AG04450 (cell line): ENCODE measurements at places on chromosomes 2 and 18.

GRCh38 chr18:49560624-49561288 lies 1.1 kb upstream of the LIPG start:
- DNase-seq, result no peak

- no peak for DNase-seq
Observed at GRCh38 chr2:2717406-2717805, 386.3 kb upstream of the MYT1L start.

GRCh38 chr2:235098269-235098668 lies 146.5 kb downstream of the SH3BP4 start:
- DNase-seq, result no peak

DNA sequence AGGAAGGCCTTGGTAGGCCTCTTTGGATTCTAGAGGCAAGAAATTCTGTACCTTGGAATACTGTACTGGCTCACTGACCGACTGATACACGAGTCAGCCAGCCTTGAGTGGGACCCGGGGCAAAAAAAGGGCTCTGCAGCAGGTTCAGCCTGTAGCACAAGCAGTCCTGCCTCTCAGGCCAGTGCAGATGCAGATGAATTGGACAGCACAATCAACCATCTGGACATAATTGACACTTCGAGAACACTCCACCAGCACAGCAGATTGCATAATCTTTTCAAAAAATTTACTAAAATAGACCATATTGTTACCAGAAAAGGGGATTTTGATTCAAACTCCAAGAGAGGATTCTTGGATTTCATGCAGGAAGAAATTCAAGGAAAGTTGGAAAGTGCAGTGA lies 241.6 kb downstream of the RPIA start:
- DNase-seq, result no peak

DNA sequence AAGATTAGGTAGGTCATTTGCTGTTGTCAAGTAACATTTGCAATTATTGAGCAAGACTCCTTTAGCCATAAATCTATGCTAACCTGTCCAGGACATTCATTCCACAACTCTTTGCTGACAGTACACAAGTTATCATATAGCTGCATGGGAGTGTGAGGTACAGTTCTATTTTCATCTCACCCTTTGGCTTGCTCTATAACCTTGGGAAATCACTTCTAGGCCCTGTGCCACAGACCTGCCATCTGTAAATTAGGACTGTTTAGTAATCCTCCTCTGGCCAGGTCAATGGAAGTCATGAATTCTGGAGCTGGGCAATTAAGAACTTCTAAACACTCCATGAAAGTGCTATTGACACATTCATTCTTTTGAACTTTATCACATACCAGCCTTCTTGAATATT lies 34.6 kb upstream of the PAIP2B start:
- no peak for DNase-seq

- no peak for DNase-seq
Observed at GRCh38 chr2:174120346-174120745, 128.0 kb downstream of the OLA1 start.

DNA sequence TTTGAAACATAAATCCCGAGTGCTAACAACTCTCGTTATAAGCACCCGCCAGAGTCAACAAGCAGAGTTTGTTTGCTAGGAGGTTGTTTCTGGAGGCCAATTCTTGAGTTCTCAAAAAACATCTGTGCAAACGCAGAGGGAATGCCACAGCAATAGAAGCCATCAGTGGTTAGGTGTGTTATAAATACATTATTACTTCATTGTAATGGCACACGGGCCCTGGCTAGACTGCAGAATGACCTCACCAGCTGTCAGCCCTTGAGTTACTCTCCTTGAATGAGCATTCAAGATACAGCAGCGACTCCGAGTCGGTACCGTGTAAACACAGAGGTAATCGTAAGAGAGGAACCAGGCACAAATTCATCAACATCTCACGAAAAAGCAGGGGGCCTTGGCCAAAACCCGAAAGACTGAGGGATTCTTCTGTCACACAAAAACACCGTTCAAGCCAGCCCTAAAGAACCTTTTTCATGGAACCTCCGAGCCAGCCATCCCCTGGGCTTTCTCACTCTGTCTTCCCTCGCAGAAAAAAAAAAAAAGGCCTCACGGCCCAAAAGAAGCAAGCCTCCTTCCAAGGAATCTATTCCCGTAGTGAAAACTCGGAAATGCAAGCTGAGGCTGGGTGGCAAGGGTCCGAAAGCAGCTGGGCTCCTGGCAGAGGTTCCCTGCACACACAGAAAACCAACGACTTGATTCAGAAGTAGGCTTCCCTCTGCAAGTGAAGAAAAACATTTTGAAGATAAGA lies 133.7 kb upstream of the MEIS1 start:
- no peak for DNase-seq

DNA sequence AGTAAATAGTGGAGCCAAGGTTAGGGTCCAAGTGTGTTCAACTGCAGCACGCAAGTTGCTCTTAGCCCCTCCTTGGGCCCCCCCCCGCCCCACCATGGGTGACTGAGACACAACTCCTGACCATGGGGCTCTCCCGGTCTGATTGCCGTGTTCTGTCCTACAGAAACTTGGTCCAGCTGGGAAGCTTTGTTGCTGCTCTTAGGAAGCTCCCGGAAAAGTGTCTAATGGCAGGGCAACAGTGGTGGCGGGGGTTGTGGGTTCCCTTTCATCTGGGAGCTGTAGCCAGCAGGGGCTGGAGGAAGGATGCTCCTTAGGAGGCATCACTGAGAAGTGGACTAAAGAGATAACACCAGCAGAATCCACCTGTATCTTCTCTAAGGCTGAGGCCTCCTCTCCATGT lies 111.1 kb downstream of the CYP26B1 start:
- no peak for DNase-seq
